ENCODE measurements at places on chromosomes 7 and 10. TPM values are rescaled to one million over a fixed set of nuclear protein-coding genes. Genes with fewer than 3 reads are reported as not detected.

DNA sequence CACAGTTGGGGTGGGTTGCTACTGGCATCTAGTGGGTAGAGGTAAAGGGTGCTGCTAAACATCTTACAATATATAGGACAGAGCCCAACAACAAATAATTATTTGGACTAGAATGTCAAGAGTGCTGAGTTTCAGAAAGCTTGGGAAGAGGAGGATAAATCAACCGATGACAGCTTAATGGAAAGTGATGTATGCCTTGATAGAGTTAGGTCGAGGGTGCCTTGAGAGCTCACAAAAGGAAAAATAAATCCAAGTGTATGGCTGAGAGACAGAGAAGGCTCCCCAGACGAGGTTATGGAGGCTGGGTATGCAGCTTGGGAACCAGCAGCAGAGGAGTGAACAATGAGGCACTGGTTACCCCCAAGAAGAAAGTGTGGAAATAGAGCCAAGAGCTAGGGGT, 211.1 kb downstream of the HDAC9 start:
- DNase-seq, result no peak
- no peaks in the 10 kb centered on the region for H3K36me3 ChIP-seq
- H3K27ac ChIP-seq, result no peak overlapping the region
- no peaks in the 10 kb centered on the region for H3K4me1 ChIP-seq

DNA sequence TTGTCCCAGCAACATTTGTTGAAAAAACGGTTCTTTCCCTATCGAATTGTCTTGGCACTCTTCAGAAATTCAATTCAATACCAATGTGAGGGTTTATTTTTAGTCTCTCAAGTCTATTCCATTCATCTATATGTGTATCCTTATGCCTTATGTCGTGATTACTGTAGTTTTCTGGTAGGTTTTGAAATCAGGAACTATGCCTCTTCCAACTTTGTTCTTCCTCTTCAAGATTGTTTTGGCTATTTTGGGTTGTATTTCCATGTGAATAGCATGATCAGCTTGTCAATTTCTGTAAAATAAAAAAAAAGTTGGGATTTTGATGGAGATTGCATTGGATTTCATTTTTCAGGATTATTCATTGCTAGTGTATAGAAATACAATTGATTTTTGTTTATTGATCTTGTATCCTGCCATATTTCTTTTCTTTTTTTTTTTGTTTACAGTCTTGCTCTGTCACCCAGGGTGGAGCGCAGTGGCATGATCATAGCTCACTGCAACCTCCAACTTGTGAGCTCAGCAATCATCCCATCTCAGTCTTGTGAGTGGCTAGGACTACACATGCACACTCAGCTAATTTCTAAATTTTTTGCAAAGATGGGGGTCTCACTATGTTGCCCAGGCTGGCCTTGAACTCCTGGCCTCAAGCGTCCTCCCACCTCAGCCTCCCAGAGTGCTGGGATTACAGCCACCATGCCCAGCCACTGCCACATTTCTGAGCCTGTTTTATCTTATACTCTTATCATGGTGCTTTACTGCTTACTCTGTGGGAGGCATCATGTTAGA, 46.2 kb upstream of the MKLN1 start:
- H3K27me3 ChIP-seq, result no peaks in the 10 kb centered on the region
- DNase-seq, result no peak
- H3K4me3 ChIP-seq, result no peak overlapping the region
- H3K4me1 ChIP-seq, result no peaks in the 10 kb centered on the region

Gene AIFM2
- 4.7 TPM for total RNA-seq

DNA sequence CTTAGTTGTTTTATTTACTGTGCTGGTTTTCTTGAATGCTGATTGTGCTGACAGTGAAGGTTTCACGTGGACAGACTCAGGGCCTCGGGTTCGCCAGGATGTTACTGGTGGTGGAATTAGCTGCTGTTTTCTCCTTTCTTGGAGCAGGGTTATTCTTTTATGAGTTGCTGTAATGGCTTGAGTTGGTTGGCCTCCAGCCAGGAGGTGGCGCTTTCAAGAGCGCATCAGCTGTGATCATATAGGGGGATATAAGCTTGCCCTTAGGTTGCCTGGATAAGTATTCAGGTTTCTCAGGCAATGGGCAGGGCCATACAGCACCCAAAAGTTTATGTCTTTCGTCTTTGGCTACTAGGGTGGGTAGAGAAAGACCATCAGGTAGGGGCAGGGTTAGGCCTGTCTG, 741.3 kb downstream of the PHTF2 start:
- no peak overlapping the region for H3K27ac ChIP-seq
- no peaks in the 10 kb centered on the region for H3K4me1 ChIP-seq
- DNase-seq, result no peak
- no peaks in the 10 kb centered on the region for H3K36me3 ChIP-seq
- H3K4me3 ChIP-seq, result no peak overlapping the region
- no peaks in the 10 kb centered on the region for H3K27me3 ChIP-seq

Gene SPDYE1
- 0.17 TPM for total RNA-seq

DNA sequence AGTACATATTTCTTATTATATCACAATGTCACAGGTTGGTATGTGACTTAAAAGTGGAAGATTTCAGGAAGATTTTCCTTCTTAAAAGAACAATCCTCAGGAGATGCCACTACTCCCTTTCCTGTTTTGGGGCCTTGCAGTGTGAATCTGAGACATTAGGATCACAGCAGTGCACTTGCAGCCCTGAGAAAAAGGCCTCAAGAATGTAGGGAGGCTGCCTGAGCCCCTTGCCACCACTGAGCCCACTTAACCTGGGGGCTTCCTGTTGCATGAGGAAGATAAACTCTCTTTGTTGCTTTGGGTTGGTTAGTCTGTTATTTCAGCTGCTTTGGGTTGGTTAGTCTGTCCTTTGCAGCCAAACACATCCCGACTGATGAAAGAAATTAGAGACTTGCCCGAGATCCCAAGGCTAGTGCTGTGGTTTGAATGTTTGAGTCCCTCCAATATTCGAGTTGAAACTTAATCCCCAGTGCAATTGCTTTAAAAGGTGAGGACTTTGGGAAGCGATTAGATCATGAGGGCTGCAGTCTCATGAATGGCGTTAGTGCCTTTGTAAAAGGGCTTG, 151.3 kb upstream of the SP4 start:
- DNase-seq, result no peak
- H3K4me3 ChIP-seq, result no peak overlapping the region
- H3K27ac ChIP-seq, result no peak overlapping the region
- H3K4me1 ChIP-seq, result no peaks in the 10 kb centered on the region
- no peaks in the 10 kb centered on the region for H3K27me3 ChIP-seq
- H3K36me3 ChIP-seq, result no peaks in the 10 kb centered on the region

GRCh38 chr7:147912291-147912690, 678.3 kb upstream of the C7orf33 start:
- no peaks in the 10 kb centered on the region for H3K4me1 ChIP-seq
- H3K4me3 ChIP-seq, result no peak overlapping the region
- no peaks in the 10 kb centered on the region for H3K27me3 ChIP-seq
- no peaks in the 10 kb centered on the region for H3K36me3 ChIP-seq
- no peak overlapping the region for H3K27ac ChIP-seq
- DNase-seq, result no peak

DNA sequence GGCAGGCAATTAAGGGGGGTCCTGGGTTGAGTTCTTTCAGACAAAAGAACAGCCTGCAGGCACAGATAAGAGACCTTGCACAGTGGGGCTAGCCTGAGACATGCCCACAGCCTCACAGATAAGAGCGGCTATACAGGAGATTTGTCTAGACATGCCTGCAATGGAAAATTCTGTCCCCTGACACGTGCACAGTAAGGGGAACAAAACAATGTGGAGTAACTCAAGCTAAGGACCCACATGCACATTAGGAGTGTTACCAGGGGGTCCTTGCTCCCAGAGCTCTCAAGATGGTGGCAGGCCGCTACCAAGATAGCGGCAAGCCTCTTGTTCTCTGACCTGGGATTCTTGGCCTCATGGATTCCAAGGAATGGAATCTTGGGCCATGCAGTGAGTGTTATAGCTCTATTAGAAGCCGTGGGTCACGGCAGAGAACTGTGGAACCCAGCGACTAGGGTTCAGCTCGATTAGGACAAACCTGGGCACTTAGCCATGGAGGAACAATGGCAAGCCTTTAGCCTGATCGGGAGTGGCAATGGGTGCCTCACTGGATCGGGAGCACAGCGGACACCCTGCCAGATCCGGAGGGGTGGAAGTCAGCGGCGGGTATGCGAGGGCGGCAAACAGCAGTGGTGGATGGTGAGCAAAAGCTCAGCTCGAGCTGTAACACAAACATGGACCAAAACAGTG, 196.9 kb downstream of the CCSER2 start:
- no peak overlapping the region for H3K27ac ChIP-seq
- H3K27me3 ChIP-seq, result no peaks in the 10 kb centered on the region
- H3K4me1 ChIP-seq, result no peaks in the 10 kb centered on the region

- H3K4me1 ChIP-seq, result no peaks in the 10 kb centered on the region
- H3K36me3 ChIP-seq, result no peaks in the 10 kb centered on the region
- DNase-seq, result no peak
- no peak overlapping the region for H3K4me3 ChIP-seq
- no peaks in the 10 kb centered on the region for H3K27me3 ChIP-seq
- H3K27ac ChIP-seq, result no peak overlapping the region
Measured at GRCh38 chr7:4840079-4840501, 21.7 kb downstream of the PAPOLB start.

GRCh38 chr7:2010551-2011265, 222.0 kb downstream of the MAD1L1 start:
- DNase-seq, result no peak
- H3K4me3 ChIP-seq, result no peak overlapping the region
- no peaks in the 10 kb centered on the region for H3K27me3 ChIP-seq
- H3K36me3 ChIP-seq, result no peaks in the 10 kb centered on the region
- H3K27ac ChIP-seq, result no peak overlapping the region

Gene GHRHR
- total RNA-seq, result not detected

DNA sequence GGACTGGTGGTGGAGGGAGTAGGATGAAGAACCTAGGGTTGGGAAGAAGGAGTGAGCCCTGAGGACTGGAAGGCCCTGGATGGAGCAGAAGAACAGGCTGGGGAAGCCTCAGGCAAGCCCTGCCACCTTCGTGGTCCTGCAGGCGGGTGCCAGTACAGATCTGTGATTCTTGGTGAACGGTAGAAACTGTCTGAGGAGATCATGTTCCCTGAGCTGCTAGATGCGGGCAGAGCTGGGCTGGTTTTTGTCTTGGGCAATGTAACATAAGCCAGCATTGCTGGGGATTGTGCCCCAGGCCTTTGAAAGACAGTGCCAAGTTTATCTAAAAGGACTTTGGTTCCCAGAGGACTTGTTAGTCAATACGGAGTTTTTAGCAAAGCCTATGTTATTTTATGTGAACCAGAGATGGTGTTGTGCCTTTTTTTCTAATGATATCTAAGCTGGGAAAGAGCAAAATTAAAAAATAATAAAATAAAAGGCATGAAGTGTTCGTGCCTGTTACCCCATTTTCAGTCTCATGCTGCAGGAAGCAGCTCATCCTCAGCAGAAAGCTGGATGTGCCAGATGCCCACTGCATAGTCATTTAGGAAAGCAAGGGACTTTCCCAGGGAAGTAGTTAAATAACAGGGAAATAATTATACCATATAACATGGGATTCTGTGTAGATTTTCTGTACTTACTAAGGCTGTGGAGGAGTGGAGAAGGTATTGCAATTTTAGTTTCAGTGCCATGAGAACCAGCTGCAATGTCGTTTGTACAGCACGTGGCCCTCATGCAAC, 24.4 kb upstream of the FIGNL1 start:
- no peak overlapping the region for H3K4me3 ChIP-seq
- no peaks in the 10 kb centered on the region for H3K27me3 ChIP-seq
- no peak for DNase-seq
- H3K36me3 ChIP-seq, result no peaks in the 10 kb centered on the region
- H3K4me1 ChIP-seq, result no peaks in the 10 kb centered on the region

Gene VWDE
- total RNA-seq, result 9.0 TPM

Gene LRRN3
- 41.5 TPM for total RNA-seq

DNA sequence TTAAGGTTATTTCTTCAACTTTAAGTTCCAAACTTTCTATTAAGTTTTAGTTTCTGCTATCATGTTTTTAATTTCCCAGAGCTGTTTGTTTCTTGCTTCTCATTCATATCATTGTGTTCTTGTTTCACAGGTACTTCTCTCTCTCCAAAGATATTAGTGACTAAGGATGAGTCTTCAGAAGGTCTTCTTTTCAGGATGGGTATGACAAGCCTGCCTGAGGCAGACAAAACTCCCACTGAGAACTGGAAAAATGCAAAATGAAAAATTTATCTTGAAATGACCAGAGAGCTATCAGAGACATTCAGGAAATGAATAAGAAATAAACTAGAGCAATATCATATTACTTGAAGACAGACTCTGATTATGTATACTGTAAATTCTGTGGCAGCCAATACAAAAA, 110.8 kb upstream of the EGFR start:
- H3K4me1 ChIP-seq, result no peaks in the 10 kb centered on the region
- no peak for DNase-seq
- no peak overlapping the region for H3K4me3 ChIP-seq

Gene TBX20
- total RNA-seq, result not detected

DNA sequence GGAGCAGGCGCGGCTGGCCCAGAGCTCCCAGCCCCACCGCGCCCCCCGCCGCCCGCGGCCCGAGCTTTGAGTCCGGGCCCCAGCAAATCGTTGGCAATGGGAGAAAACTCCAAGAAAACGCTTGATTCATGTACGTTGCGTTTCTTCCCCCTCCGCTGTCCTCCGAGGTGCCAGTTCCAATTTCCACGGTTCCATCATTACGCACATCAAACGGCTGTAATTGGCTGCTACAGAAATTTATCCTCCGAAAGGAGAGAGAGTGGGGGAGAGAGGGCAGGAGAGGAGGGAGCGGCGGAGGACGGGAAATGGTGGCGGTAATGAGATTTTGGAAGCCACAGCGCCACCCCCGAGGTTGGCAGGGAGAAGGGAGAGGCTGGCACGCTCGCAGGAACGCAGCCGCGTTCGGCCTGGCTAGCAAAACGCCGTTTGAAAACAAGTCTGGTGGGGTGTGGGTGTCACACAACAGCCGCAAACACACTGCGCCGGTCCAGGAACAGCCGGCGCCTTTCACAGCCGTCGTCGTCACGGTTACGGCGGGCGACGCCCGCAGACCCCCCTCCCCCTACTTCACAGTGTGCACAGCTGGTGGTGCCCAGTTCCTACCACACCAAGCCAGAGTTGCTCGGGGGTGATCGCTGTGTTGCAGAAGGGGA, 57.5 kb downstream of the UNCX start:
- peak overlapping the region; percentile 41 for H3K4me3 ChIP-seq
- H3K4me1 ChIP-seq, result peaks cover 9% of the 10 kb centered on the region
- H3K36me3 ChIP-seq, result no peaks in the 10 kb centered on the region
- DNase-seq, result peak; percentile 12

GRCh38 chr10:123019941-123020703, 11.3 kb downstream of the ACADSB start:
- H3K36me3 ChIP-seq, result no peaks in the 10 kb centered on the region
- no peak for DNase-seq
- H3K27ac ChIP-seq, result no peak overlapping the region
- H3K4me3 ChIP-seq, result no peak overlapping the region

DNA sequence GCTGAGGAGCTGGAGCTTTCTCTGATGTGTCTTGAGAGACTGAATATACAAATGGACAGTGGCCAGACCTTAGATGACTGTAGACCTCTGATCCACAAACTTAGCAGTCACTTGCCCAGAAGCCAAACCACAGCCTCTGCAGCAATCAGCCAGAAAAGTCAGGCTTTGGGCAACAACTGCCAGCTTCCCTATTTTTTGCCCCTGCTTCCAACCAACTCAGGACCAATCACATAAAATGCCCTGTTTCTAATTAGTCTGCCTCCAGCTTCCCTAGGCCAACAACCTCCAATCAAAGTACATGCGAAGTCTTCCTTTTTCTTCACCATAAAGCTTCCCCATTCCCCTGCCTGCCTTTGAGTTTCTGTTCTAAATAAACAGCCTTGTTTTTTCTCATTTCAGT, 37.8 kb upstream of the CACUL1 start:
- H3K4me3 ChIP-seq, result no peak overlapping the region
- no peak overlapping the region for H3K27ac ChIP-seq
- H3K4me1 ChIP-seq, result no peaks in the 10 kb centered on the region
- H3K27me3 ChIP-seq, result no peaks in the 10 kb centered on the region
- DNase-seq, result no peak

All from CD4-positive, alpha-beta memory T cell (primary cell).